ENCODE measurements at places on chromosomes 5 and 9.
A peak's percentile ranks its signal among the peaks of the same experiment; 100 is the strongest.

- peak; percentile 32 for DNase-seq
These were observed 60.8 kb downstream of the PTPN3 start for GRCh38 chr9:109437286-109437685.

DNA sequence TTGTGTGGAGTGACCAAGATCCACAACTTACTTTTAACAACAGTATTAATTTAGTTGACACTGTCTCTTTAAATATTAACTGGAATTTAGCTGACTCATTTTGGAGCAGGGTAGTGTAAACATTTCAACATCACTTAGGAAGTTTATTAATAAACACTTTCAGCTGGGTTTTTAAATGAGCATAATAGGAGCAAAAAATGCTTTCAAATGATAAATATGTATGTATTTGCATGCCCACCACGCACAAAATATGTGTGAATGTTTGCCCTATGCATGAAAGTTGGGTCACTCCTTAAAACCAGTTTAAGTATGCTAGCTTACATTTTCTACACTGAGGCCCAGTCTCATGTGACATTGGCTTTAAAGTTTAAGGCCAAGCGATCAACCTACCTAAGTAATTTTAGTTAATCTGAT, 2.9 kb downstream of the ZFAND5 start:
- no peak for DNase-seq

- DNase-seq: no peak
These were observed 65.1 kb downstream of the ANKH start for GRCh38 chr5:14806456-14806855.

DNA sequence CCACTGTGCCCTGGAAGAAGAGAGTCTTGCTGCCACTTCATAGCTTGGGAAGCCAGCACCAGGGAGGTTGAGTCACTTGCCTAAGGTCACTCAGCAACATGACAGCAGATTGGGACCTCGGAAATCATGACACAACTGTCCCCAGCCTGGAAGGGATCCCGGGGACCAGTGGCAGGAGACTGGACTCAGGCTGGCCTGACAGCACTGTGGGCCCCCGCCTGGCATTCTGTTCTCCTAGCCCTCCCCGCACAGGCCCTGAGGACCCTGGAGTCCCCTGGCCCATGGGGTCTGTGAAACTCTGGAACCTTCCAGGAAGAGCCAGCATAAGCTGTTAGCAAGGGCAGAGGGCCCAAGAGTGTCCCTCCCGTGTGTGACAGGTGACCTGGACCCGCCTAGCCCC, 64.9 kb downstream of the COL5A1 start:
- no peak for DNase-seq

DNA sequence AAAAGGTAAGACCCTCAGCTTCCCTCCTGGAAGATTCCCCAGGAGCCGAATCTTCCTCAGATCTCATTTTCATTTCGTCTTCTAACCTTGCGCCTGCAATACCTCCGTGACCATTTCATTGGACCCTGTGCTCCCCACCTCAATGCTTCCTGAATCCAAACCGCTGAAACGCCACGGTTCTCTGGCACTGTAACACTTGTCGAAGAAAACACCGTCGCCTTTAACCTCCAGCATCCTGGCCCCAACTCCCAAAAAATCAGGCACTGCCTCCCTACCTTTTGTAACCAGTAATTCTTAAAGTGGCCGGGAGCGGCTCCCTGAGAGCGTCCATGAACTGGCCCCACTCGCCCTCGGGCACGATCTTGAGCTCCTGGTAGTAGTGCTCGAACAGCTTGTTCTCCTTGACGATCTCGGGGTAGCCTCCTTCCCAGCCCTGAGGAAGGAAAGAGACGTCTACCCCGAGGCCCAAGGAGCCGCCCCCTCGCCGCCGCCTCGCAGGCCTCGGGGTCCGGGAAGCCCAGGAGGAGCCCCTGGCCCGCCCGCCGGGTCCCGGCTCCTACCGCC, 438 bp downstream of the NSUN2 start:
- DNase-seq: no peak

DNA sequence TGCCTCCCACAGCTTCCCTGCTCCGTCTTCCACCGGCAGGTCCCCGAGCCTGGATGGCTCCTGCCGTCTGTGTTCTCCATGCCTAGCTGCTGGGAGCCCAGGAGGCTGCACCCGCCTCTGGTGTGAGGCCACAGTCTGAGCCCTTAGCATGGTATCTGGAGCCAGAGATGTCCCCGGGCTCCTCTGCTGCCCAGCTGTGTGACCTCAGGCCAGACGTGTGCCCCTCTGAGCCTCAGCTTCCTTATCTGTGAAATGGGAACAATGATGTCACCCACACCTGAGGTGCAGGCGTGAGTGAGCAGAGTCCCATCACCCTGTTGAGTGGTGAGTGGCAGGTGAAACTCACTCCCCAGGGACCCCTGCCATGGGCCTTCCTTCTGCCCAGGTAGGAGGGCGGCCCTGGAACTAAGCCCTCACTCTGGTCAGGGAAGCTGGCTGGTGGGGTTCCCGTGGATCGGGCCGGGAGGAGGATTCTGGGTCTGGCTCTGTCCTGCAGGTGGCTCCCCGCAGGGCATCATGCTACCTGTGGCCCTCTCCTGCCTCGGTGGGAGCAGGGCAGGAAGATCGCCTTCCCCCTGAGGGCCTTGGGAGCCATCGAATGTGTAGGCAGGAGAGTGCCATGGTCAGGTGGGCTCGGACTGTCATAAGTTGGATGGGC, 239.0 kb downstream of the PBX3 start:
- no peak for DNase-seq

DNA sequence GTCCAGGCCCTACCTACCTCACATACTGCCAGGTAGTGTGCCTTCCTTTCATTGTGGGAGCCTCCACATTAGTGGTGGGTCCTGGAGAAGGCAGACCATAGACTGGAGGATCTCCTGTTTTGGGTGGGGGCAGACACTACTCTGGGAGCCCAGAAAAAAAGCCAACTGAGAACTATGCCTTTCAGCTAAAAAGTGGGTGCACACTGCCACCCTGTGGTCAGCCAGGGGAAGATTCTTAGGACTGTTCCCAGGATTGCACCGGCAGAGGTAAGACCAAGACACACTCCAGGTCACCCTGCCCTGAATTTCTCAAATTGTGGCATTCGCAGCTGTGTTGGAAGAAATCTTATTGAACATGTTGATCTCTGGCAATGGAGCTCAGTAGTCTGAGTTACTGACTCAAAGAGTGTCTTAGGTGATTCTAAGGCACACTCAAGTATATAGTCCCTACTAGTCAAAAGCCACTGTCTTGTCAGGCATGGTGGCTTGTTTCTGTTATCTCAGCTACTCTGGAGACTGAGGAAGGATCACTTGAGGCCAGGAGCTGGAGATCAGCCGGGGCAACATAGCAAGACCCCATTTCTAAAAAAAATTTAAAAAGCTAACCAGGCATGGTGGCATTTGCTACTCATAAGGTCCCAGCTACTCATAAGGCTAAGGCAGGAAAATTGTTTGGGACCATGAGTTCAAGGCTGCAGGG, 3.6 kb downstream of the SIGMAR1 start:
- DNase-seq: peak; percentile 82

- DNase-seq: no peak
These were observed 313.8 kb downstream of the SLF1 start for GRCh38 chr5:94932259-94932658.

DNA sequence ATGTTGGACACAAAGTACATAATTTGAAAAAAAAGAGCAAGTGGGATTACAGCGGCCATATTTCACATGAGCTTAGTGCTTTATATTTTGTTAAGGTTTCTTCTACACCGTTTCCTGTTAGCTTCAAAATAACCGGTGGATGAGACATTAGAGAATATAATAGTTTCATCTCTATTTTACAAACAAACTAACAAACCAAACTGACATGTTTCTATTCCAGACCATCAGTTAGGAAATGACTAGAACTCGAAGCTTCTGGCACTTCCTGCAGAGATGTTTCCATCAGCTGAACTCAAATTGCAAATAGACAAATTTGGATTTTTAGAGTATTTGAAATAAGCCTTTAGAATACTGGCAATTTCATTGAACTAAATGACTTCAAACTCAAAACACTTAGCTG, 86.5 kb downstream of the MTRR start:
- no peak for DNase-seq

DNA sequence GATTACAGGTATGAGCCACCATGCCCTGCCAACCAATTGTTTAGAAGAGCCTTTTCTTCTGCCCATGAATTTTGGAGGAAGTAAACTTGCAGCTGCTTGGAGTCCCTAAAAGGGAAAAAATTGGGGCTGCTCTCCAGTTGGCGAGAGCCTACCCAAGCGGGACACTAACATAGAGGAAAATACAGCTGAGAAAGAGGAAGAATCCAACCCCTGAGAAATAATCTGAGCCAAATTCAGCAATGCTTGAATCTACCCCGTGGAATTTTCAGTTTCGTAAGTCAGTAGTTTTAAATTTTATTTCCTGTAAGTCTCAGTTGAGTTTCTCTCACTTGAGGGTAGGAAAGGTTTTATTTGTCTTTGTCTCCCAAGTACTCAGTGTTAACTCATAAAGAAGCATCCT, 30.4 kb upstream of the UBTD2 start:
- DNase-seq: no peak
